SK-N-SH (cell line): ENCODE measurements at places on chromosomes 4 and X.
A peak's percentile ranks its signal among the peaks of the same experiment; 100 is the strongest.

GRCh38 chrX:15749642-15750610 lies 11.9 kb downstream of the CA5B start:
- DNase-seq = no peak

DNA sequence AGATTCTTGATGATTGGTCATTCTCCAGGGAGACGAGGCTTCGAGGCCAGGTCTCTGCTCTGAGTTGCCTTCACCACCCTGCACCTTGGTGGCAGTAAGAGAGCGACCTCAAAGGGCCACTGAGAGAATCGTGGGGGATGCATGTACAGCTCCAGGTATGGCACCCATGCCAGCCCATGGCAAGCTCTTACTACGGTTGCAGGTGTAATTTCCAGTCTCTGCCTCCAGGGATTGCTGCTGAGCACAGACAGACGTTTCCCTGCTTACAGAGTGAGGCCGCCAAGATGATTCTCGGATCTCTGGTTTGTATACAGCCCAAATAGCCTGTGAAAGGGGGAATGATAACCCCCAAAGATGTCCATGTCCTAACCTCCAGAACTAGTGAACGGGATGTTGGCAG lies 16.3 kb upstream of the DRD5 start:
- peak; percentile 23 for DNase-seq

DNA sequence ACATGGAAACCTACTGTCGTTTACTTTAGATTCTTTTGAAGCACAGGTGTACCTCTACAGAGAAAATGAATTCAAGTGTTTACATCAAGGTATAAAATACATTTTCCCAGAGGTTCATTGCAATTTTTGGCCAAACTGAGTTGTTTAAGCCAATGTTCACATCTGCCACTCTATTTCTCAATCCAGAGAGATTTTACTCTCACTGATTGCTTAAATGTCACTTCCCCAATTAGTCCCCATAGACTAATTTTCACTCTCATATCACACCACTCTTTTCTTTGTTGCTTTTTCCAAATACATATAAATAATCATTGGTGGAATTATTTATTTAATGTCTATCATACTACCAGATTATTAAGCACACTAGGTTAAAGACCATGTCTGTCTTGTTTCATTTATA lies 271.8 kb downstream of the PPP3CA start:
- no peak for DNase-seq

DNA sequence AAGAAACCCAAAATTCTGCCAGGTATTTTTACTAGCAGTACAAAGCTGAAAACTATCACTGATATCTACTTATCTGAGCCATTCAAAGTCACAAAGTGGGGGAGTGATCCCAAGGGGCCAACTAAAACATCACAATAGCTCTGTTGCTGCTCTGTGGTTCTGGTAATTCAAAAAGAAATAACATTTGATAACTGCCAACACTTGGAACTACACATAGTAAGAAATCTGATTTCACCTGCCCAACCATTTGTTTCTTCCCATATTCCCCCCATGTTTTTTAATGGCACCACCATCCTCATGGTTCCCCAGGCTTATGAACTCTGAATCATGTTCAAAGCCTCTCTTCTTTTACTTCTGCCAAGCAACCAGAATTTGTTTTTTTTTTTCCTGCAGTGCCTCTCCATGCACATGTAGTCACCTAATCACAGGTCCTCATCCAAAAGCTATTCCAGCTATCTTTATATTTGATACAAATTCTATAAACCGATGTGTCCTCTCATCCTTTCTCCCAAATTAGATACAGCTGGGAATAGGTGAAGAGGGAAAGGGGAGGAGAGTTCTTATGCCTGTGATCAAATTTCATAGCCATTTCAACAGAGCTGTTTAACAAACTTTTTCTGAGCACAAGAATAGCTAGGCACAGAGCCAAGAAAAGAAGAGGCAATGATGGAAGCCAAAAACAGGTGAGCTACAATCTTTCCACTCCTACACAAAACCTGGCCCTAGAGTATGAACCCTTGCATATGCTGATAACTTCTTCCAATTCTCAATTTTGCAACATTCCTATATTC lies 7.7 kb downstream of the AMMECR1 start:
- DNase-seq = no peak

- no peak for DNase-seq
Measured at GRCh38 chrX:72630185-72630584, 57.5 kb upstream of the HDAC8 start.

DNA sequence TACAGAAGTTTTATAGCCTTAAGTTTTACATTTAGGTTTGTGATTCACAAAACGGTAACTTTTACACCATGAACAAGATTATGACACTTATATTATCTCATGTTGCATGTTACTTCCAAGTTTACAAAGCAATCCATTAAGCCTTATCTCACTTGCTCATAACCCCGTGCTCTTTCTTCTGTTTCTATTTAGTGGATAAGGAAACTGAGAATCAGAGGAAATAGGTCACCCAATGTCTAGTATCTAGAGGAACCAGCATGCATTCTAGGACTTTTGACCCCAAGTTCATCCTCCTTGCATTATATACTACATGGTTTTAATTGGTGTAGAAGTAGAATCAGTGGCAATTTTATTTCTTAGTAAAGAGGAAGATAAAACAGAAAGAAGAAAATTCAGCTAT lies 67.0 kb upstream of the ANXA3 start:
- DNase-seq = no peak

GRCh38 chr4:17811078-17811603 lies 362 bp downstream of the NCAPG start:
- no peak for DNase-seq

DNA sequence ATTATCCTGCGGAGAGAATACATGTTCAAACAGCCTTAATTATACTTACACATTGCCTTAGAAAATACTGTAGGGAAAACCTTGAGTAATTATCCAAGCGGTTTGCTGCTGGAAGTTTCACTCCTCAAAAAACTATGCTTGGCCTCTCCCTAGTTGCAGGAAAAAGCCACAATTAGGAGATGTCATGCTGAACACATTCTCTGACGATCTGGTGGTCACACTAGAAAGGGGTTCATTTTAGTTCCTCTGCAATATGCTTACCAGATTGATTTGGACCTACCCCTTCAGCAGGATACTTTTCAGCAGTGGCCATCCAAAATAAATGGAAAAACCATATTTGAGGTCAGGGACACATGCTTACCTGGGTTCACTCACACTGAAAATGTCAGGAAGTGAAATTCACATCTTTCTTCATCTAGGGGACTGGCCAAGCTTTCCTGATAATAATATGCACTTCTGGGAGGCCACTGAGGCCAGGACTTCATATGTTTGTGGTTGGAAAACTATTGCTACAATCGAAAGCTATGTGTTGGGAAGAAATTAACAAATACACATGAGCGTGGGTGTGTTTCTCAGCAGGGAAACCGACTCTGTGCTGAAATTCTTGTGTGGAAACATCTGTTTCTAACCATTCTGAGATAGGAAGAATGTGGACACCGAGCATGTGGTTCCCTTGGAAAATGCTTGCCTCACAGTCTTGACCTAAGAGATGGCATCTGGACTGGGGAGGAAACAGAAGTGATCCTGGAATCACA lies 68.8 kb downstream of the ATXN3L start:
- DNase-seq = no peak

GRCh38 chr4:142278663-142279062 lies 567.4 kb downstream of the INPP4B start:
- no peak for DNase-seq

DNA sequence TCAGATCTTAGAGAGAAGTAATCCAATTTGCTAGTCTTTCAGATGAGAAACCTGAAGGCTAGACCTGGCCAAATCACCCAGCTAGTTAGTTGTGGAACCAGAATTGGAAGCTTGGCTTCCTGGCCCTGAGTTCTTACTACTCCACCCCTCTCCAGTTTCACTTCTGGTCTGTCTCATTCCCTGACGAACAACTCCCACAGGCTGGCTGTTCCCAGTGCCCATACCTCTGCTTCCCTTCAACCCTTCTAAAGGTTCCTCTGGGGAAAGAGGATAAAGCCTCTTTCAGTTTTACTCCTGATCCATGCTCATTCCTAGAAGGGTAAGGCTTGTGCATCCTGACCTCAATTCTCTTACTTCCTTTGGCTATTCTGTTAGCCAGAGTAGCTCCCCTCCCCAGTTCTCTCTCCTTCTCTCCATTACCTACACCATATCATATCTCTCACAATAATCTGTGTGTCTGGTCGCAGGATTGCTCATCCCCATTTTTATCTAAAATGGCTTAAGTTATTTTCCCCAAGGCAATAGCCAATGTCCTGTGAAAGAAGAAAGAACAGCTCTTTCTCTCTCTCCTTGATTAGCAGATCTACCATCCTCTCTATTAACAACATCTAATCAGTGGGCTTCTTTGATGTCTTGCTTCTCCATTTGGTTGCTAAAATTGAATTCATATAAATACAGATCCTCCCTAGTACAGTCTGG lies 155.0 kb upstream of the MAOA start:
- DNase-seq = peak; percentile 2
